Stimulated activated CD4-positive, alpha-beta T cell treated with anti-CD3 and anti-CD28 coated beads, Interleukin-12 subunit alpha, Interleukin-12 subunit beta, amount 100 ng/mL, for 24 hours (primary cell): ENCODE measurements at places on chromosomes 7 and 10.

DNA sequence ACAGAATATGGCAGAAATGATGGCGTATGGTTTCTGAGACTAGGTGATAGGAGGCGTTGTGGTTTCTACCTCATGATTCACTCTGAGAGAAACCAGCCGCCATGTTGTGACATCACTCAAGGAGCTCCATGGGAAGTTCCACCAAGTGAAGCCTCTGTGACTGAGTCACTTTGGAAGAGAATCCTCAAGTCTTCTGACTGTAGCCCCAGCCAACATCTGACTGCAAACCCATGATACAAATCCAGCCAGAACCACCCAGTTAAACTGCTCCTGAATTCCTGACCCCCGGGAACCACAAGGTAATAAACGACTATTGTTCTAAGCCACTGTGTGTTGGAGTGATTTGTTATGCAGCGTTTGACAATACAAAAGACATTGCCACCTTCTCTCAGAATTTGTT, 91.1 kb upstream of the CARD11 start:
- no peak for DNase-seq

DNA sequence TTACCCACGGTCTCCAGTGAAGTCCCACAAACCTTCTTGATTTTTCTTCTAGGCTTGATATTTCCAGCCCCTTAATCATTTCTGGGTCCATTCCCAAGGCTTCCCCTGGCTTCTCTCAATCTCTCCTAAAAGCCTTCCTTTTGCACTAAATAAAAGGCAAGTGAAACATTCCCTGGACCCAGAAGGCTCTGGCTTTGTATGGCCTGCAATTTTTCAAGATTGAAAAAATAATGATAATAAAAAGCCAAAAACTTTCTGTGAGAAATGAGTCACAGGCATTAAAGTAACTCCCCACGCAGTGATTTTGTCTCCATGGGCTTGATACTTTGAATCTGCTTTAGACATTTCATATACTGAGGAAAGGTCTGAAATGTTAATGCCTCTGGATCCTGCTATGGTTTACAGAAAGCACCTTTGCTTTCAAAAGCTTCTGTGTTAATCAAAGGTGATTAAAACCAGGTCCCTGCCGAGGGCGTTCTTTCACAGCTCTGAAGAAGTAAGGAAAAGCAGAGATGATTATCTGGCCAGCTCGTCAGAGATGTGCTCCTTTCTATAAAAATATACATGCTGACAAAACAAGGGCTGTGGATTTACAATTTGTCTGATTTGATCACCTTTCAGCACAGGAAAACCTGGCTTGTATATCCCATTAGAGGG, 118.9 kb upstream of the TMEM72 start:
- DNase-seq = no peak

DNA sequence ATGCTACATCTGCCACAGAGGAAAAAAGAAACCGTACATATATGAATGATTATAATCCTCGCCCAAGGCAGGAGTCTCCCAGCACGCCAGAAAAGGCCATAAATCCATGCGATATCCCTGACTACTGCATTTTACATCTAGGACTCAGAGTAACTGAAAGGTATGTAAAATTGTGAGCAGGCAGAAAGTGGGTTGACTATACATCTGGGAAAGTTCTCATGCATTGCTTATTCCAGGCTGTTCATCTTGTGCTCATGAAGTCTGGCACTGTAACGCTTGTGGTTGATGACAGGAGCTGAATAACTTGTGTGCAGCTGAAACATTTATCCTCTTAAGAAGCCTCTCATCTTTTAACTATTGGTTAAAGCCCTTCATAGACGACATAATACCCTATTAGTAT, 193.4 kb upstream of the STEAP4 start:
- no peak for DNase-seq

DNA sequence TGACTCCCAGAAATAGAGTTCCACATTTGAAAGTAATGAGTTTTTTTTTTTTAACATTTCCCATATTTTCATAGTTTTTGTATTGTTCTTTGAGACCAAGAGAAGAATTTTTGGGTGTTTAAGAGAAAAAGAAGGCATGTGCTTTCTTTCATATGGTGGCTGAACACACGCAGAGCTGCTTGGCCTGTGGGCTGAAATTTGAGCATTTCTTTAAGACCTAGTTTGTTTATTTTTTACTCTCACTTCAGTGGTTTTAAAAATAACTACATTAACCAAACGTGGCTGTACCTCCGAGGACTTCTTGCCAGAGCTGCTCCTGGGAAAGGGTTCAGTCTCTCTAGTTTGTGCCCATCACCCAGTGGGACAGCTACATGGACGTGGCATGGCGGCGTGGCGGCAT, 58.3 kb downstream of the INPP5A start:
- no peak for DNase-seq

GRCh38 chr10:24153537-24153936, 55.4 kb upstream of the KIAA1217 start:
- DNase-seq = no peak

DNA sequence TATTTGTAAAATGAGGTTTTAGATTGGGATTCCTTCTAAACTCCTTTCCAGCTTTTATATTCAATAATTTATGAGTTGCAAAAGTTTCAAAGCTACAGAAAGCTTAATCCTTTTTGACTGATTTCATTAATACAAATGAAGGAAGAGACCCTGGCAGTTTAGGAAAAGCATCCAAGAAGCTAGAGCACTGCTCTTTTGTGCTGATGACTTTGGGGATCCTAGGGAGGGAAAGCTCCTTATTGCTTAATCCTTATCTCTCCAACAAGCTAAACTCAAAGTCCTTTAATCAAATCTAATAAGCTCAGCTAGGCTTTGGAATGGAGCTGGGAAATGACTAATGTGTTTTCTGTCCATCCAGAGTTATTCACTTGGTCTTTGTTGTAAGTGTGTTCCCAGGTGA, 285.4 kb downstream of the ACTR3B start:
- no peak for DNase-seq

DNA sequence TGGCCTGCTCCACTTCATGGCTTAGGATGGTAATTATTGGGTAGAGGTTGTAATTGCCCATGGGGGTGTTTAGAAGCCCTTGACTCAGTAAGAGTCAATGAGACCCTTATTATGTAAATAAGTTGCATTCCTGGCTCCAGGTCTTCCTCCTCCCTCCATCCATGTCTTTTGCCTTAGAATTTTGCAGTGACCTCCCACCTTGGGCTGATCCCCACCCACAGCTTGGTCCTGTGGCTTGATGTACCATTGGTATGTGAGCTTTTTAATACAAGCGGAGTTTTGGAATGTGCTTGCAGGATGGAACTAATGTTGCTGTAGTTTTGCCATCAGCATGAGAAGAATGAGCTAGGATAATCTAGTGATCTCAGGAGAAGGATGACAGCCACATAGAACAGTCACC, 73.2 kb upstream of the DGKI start:
- no peak for DNase-seq

DNA sequence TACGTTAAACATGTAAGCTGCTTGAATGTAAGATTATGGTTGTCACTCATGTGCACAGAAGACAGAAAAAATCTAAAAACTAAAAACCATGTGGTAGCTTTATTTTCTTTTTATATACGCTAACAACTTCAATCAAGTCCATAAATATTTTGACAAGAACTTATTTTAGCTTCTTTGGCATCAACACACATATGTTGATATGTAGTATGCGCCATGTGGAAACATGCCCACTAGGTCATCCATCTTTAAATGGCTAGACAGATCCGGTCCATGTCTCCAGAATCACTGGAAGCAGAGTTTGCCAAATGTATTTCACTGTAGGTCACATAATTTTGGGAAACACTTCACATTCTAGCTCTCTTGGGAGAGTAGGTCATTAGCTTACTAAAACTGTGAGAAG, 261.5 kb upstream of the IMMP2L start:
- no peak for DNase-seq

- DNase-seq = no peak
These were observed 37.0 kb downstream of the NRAP start for GRCh38 chr10:113626809-113627355.

- DNase-seq = no peak
These were observed 26.5 kb upstream of the TRIL start for GRCh38 chr7:28984631-28985030.

DNA sequence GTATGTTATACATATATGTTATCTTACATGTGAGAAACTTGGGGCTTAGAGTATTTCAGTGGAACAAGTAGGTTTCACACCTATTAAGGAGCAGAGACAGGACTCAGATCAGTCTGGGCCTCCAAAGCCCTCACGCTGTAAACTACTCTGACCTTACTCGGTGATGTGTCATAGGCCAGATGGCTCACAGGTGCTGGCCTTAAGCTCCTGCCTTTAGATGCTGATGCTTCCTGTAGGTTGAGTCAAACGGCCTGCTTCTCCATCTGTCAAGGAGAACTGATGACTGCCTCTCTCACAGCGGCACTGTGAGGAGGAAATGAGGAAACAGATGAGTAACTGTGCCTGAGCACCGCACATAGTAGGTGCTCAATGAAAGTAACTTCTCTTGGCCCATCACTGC, 312.6 kb upstream of the COBL start:
- DNase-seq = no peak

GRCh38 chr10:120575411-120575810, 118.4 kb downstream of the PLPP4 start:
- no peak for DNase-seq

DNA sequence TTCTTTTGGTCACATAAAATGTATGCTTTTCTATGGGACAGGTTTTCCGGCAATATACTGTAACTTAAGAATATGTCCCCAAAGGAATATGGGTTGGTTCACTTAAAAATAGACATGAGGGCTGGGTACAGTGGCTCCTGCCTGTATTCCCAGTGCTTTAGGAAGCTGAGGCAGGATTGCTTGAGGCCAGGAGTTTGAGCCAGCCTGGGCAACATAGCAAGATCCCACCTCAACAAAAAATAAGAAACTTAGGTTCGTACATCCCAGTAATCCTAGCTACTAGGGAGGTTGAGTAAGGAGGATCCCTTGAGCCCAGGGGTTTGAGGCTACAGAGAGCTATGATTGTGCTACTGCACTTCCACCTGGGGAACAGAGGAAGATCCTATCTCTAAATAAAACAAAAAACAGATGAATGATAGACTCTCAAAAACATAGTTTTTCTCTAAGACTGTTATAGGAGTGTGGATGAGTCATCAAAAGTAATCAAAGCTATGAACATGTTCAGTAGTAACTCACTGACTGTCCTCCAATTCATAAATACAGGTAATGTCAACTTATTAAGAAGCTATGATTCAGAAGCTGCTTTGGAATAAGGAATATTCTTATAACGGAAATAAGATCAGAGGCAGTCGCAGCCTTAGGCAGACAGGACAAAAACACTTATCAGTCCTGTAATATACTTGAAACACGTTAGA, 2.6 kb upstream of the SEC31B start:
- DNase-seq = no peak

- DNase-seq = no peak
These were observed 165.5 kb downstream of the NOC3L start for GRCh38 chr10:94197241-94197640.

DNA sequence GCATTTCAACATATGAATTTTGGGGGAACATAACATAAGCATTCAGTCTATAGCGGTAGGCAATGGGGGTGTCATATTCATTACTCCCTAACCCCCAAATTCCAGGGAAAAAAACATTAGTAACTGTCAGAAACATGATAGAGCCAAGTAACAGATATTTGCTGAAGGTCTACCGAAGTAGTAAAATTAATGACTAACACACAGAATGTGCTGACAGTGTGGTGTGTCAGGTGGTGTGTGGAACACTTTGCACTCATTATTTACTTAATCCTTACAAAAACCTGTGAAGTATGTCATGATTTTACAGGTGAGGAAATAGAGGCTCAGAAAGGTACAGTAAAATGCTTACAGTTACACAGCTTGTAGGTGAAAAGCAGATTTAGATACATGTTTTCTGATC, 85.4 kb upstream of the RHOBTB1 start:
- DNase-seq = no peak
